ENCODE measurements at places on chromosomes 4 and X.

DNA sequence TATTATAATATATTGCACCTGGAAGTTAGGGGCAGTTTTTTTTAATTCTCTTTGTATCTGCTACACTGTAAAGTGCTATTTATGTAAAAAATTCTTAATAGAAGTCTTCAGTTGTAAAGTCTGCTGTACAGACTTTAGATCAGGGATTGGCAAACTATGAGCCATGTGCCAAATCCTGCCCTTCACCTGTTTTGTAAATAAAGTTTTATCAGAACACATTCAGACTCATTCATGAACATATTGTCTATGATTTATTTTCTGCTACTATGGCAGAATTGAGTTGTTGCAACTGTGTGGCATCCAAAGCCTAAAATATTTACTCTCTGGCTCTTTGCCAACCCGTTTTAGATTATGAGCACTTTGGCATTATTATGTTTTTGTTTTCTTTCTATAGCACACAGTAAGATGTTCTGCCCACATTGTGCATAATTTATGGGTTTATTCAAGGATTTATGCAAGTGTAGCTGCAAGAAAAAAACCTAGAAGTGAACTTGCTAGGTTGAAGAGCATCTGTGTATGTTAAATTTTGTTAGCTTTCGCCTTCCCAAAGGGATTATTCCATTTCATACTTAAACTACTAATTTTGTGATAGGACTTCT lies 56.9 kb downstream of the CLCN3 start:
- DNase-seq, result no peak

- no peak for DNase-seq
Measured at GRCh38 chr4:26780539-26780938, 80.1 kb upstream of the STIM2 start.

DNA sequence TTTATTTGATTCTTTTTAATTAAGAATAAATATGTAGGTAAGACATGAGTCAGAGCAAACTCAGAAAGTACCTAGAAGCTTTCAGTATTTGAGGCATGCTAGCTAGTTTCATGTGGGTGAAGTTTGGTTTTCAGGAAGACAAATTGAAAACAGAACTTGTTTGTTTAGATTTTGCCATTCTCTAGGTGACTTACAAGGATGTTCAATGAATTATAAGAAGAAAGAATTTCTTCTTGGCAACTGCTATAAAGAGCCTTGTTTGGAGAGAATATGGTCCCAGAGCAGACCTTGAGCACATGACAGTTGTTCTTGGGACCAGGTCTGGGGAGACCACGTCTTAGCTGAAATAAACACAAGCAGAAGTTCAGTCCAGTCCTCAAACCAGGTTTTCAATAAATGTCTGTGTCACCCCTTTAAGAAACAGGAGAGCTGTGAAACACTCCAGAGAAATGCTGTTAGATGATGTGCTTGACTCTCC lies 38.0 kb upstream of the IL21 start:
- no peak for DNase-seq

DNA sequence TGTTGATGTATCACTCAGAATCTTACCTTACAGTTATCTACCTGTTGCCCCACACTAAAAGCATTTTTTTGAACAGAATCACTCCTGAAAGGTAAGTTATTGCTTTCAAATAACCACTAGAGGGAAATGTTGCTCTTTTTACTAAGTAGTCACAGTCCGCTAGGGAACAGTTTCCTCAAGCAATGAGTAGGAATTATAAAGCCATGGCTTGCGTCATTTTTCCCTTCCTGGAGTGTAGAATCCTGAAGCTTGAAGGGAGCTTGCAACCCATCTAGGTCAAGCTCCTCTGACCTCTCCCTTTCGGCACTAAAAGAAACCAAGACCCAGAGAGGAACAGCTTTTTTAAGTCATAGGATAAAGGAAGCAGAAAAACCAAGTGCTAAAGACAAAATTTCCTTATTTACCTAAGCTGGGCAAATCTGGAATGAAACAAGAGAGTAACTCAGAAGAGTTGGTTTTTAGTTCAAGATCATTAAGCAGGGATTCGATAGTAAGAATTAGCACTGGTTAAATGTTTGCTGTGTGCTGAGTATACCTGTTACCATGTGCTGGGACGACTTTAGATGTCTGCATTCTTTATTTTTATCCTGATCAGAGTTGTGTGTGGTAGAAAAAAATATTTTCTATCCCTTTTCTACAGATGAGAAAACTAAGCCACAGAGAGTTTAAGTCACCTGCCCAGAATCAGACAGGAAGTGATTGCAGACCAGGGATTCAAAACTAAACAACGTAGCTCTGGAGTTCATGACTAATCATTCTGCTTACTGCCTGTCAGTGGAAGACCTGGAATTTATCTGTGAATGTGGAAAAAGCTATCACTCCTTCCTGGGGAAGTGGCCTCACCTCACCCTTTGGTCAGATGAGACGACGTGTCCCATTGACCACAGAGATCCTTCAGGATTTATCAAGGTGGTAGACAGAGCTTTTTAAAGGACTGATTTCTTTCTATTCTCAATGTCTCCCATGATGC lies 631.5 kb downstream of the RAB28 start:
- no peak for DNase-seq

DNA sequence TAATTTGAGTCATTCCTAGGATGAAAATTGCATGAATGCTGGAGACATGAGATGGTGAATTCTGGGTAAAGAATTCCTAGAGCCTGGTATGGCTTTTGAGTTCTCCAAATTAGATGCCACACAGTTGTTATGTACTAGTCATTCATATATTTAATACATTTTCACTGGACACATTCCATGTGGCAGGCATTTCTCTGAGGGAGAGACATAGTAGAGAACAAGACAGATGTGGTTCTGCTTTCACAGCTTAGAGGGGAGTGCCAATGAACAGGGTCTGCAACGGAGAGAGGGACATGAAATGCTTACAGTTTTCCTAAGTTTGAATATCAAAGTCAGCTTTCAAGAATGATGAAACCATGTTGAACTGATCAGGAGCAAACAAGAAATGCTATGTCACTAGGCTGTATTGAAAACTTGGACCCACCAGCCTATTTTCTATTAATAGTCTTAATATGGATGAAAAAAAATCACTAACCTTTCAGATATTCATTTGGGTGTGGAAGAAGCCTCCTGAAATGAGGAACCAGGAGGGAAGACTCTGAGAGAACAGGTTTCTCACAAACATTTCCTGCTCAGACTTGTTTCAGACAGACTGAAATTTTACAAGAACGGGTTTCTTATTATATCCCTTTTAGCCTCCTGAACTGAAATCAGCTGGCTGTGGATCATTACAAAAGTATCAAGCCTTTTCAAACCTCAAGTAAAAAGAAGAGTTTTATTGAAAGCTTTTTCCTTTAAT lies 276.0 kb upstream of the TET2 start:
- DNase-seq, result no peak

DNA sequence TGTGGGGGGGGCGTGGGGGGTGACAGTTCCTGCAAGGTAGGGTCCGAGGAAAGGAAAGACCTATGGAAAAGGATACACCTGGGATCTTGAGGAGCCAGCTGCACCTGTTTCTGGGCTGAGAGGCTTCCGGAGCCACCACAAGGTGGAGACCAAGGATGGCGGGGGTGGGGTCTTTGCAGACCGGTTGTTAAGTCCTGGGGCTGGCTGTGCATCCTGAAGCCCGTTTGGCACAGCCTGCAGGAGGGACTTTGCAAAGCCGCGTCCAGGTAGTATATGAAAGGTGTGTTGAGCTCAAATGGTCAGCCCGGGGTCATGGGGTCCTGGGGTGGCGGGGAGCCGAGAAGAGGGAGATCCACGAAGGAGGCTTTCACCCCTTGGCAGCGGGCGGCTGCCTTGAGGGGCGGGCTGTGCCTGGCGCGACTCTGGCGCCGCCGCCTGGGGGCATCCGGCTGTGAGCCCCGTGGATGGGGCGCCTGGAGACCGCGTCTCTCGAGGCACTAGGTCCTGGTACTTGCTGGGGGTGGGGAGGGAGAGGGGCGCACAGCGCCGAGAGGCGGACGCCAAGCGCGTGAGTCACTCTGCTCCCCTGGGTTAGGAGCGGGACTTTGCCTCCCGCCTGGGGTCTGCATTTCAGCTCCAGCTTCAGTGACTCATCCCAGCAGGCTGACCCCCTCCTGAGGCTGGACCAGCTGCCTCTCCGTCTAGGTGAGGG lies 58.2 kb upstream of the DYNLT3 start:
- no peak for DNase-seq

GRCh38 chrX:139936259-139936658 lies 3.4 kb upstream of the ATP11C start:
- DNase-seq, result no peak

GRCh38 chr4:67935888-67936287 lies 27.4 kb downstream of the TMPRSS11A start:
- DNase-seq, result no peak

DNA sequence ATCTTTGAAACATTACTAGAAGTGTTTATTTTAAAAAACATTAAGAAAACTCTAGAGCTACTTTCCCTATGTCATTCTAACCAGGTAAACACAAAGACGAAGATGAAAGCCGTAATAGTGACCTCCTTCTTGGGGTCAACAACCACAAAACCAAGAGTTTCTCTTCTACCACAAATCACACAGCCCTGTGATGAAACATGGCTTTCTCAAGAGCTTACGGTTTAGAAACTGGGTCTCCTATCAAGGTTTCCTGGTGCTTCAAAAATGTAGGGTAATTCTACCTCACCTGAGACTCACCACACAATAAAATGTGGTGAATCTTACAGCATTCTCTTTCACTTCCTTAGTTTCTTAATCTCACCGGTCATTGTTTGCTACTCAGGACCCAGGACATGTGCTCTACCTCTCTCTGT lies 50.9 kb downstream of the CORIN start:
- DNase-seq, result peak; percentile 2

DNA sequence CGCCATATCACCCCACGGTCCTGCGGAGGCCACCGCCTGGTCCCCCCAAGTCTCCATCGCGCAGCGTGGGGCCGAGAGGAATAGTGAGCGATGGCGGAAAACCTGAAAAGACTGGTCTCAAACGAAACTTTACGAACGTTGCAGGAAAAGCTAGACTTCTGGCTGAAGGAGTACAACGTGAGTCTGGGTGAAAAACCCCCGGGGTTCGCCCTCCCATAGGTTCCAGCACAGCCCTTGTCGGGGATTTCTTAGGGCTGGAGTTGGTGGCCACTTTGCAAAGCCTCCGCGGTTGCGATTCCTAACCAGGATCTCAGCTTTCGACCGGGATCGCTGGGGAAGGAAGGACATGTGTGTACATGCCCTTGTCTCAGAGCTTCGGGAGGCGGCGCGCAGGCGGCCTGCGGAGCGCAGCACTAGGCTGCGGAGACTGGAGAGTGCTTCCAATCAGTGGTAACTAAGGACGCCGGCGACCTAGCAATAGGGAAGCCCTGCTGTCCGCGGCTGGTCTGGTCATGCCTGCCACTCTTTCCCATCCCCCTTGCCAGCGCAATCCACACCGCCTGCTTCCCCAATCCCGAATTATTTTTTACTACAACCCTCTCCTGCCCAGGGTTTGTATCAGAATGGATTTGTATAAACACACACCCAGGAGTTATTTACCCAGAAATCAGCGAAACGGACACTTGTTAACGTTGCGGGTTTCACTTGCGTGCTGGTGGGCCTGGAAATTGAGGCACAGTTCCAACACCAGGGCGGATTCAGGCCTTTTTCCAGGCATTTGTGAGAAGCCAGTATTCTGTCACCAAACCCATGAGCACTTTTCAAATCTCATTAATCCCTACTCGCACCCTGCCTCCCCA lies 741 bp downstream of the SPATA18 start:
- no peak for DNase-seq

Data from GM18507 (cell line).